ENCODE measurements at places on chromosomes 7 and 10. TPM values are rescaled to one million over a fixed set of nuclear protein-coding genes. Genes with fewer than 3 reads are reported as not detected.

TRIM50 gene
- not detected for total RNA-seq

COL17A1 gene
- total RNA-seq: 0.23 TPM

TAS2R3 gene
- total RNA-seq: 0.68 TPM

RFC2 gene
- total RNA-seq: 13.3 TPM

Measured in smooth muscle cell of the coronary artery (primary cell).